ENCODE measurements at places on chromosomes 16 and 17.

- no peak for DNase-seq
These were observed 22.8 kb downstream of the KATNIP start for GRCh38 chr16:27572711-27573110.

GRCh38 chr16:56279914-56280313 is 88.6 kb downstream of the GNAO1 start:
- no peak for DNase-seq

GRCh38 chr16:11359370-11359769 is 14.1 kb downstream of the RMI2 start:
- DNase-seq: no peak

GRCh38 chr16:78034530-78034929 is 12.2 kb downstream of the CLEC3A start:
- DNase-seq: no peak

DNA sequence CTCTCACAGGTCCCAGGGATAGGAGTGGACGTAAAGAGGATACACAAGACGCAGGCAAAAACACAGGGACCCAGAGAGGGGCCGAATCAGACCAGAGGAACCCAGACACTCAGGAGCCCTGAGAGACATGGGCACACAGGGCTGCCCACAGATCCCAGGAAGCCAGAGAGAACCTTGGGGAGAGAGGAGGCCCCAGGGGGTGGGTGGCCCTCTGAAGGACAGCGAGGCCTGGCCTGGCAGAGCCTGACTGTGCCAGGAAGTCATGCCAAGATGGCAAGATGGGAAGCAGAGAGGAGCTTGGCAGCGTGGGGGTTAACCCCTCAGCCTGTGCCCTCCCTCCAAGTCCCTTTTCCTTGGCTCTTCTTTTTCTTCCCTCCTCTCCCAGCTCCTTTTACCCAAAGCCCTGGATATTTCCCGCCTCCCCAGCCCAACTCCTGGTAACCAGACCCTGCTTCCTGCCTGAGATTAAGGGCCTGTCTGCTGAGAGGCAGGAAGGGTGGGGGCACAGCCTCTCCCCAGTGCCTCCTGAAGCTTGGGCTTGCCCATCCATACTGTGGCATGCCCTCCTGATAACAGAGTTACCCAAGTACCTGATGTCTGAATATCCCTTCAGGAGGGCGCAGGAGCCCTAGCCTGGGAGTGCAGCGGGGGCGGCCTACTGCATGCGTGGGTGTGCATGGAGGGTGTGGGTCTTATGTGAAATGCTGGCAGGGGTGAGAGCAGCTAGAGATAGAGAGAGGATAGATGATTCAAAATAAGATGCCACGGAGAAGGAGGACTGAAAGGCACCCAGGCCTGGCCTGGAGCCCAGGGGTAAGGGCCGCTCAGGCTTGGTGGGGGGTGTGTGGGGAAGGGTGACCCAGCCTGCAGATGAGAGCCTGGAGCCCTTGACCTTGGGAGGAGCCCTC is 6.0 kb upstream of the TBX21 start:
- no peak for DNase-seq

DNA sequence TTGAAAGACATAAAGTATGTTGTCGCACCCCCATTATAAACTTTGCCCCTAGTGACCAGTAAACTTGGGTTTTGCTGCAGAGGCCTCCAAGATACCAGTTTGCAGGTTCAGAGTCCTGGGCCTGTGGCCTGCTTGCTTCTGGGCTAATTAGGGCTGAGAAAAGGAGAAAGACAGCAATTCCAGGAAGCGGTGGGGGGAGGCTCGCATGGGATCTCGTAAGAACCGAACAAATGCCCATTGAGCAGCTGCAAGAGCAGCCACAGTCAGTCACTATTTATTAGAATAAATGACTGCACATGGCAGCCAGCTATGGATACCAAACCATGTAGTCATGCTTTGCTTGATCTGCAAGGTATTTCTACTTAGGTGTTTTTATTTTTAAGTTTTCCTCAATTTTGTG is 4.9 kb downstream of the SHISA9 start:
- no peak for DNase-seq

DNA sequence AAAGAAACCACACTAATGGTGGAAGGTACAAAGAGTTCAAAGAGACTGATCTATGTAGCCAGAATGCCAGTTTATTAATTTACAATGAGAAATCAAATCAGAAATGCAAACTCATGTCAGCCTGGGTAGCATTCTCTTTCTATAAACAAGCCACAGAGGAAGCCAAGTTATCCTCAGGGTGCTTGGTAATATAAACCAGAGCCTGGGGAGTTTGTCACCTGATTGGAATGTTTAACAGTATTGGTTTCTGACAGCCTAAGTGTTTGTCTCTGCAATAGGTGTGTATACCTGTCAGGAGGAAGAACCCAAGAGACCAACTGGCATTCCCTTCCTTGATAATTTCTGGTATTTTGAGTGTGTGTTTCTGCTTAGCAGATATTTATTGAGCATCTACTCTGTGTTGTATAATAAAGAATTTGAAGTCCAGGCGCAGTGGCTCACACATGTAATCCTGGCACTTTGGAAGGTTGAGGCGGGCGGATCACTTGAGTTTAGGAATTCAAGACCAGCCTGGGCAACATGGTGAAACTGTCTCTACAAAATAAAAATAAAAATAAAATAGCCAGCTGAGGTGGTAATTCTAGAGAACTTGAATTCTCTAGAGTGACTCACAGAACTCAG is 3.1 kb upstream of the C17orf58 start:
- peak; percentile 75 for DNase-seq

DNA sequence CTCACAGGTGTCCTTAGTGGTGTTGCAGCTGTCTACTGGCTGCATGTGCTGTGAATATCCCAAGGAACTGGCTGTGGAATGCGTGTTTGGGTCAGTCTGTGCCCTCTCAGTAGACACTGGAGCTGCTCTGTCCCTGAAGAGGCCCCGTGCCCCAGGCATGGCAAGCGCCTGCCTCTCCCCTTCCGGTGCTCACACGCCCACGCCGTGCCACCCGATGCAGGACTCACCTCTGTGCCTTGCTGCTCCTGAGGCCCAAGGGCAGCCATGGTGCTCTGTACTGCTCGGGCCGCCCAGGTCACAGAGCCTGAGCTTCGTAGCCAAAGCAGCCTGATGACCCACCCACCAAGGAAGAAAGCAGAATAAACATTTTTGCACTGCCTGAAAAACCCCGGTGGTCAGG is 10.0 kb downstream of the RGS11 start:
- DNase-seq: no peak

DNA sequence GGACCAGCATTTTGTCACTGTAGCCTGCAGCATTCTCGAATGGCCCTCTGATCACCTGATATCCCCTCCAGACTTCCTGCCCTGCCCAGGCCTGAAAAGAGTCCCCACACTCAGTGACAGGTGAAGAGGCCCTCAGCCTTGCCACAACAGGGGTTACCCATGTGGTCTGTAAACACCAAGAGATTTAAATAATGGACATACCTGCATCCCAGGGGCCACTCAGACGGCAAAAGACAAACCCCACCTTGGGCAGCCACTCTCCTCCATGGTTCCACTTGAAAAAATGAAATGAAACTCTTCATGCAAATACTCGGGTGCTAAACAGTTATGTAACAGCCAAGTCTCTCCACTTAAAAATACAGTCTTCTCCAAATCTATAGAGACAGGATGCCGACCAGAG is 22.9 kb upstream of the PECAM1 start:
- DNase-seq: no peak

GRCh38 chr17:4913994-4914393 is 11.1 kb upstream of the CHRNE start:
- DNase-seq: no peak

- DNase-seq: peak; percentile 34
These were observed 12.3 kb downstream of the SRRM2 start for GRCh38 chr16:2764718-2765117.

DNA sequence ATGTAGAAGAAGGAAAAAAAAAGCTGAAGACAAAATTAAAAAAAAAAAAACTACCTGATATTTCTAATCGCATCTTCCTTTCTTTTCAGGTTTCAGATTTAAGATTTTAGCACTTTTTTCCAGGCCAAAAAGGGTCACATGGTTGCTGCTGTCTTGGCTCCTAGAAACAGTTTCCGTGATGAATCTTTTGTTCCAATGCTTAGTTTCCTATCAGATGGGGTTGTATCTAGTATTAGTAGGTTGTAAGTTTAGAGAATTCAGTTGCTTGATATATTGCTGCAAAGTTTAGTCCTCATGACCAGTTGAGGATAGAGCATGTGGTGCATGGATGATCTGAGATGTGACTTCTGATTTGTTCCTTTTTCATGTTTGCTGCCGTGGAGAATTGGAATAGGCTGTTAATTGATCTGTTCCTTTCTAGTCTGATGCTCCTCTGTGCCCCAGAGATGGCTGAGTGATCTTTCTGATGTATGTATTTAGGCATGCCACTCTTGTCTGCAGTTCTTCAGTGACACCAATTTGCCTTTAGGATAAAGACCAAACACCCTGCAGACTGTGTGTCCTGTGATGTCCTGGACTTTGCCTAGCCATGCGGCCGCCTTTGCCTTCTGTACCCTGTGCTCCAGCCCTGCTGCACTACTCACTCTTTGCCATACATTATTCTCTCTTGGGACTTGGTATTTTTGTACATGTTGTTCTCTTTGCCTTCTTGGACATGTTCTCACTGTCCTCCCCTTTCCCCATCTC is 94.0 kb downstream of the MRTFB start:
- no peak for DNase-seq

DNA sequence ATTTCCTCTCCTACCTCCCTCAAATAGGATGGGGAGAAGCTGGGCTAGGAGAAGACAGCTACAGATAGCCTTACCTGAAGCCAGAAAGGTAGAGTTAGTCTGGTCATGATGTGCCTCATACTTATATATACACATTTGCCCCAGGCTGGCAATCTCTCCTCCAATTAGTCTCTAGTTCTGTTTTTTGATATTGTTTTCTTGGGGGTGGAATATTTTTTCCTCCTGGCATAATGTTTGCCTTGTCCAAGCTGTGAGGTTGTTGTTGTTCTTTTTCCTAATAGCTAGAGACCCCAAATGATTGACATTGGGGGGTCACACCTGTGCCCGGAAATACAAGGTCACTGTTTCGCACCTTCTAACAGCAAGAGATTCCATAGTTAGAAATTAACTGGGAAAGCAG is at the start of gene UMOD:
UMOD (minus strand) TSS at position 101 of the 400 bp plus-strand sequence. CDS start 1,978 bp downstream, outside the sequence.
- no peak for DNase-seq

DNA sequence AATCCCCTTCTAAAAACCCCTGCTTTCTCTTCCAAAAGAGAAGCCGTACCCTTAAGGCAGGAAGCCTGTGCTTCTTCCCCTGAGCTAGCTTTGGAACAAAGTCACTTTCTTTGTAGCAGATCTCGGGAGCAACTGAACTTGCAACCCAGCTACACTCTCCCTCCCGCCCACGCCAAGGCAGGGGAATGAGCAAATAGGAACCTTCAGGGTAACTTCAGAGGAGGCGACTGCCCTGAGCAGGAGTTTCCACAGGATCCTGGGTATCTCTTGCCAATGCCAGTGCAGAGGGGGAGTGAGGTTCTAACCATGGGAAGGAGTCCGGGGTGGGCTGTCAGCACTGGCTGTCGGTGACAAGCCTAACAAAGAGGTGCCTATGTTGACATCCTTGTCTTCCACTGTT is 5.9 kb upstream of the PIRT start:
- no peak for DNase-seq

DNA sequence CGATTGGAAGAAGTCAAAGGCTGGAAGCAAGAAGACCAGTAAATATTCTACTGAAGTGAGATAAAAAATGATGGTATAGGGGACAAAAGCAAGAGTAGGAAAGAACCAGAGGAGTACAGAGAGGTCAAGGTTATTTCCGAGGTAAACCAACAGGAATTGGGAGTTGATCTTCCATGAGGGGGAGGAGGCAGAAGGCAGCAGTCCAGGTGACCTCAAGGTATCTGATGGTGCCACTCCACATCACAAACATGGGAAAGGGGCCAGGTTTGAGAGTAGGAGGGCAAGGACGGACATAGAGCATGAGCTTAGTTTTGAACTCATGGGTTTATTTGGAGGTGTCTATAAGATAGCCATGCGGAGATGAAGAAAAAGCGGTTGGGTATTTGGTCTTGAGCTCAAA is 79.4 kb upstream of the CDYL2 start:
- DNase-seq: no peak

GRCh38 chr16:52462816-52463215 is 84.1 kb downstream of the TOX3 start:
- no peak for DNase-seq

GRCh38 chr16:7393680-7394079 is 61.0 kb downstream of the RBFOX1 start:
- no peak for DNase-seq

GRCh38 chr17:77458202-77459017 is 317.6 kb downstream of the SEC14L1 start:
- no peak for DNase-seq

- peak; percentile 68 for DNase-seq
These were observed 9.3 kb downstream of the GJD3 start for GRCh38 chr17:40355123-40355803.

GRCh38 chr17:46869296-46869695 is 17.9 kb downstream of the WNT9B start:
- no peak for DNase-seq

All from DMS53 (cell line).